ENCODE measurements at places on chromosomes 2 and 18.

- DNase-seq, result peak; percentile 68
These were observed 5.4 kb upstream of the SATB2 start for GRCh38 chr2:199462956-199463692.

DNA sequence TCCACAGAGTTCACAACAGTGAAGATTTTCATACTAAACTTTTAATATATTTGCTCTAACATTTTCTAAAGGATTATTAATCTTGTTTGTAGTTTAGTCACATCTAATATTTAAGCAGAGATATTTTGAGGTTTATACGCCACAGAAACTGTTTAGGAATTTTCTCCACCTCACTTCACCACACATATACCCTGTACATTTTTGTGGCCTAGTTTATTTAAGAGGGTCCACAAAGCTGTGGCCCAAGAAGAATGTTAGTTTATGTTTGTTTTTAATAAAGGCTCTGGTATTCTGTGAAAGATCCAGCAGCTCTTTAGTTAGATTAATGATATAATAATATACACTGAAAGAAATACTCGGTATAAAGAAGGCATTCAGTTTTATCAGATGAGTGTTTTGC lies 132.7 kb upstream of the TTC27 start:
- DNase-seq, result no peak

- no peak for DNase-seq
These were observed 21.9 kb downstream of the CASP10 start for GRCh38 chr2:201204655-201205514.

DNA sequence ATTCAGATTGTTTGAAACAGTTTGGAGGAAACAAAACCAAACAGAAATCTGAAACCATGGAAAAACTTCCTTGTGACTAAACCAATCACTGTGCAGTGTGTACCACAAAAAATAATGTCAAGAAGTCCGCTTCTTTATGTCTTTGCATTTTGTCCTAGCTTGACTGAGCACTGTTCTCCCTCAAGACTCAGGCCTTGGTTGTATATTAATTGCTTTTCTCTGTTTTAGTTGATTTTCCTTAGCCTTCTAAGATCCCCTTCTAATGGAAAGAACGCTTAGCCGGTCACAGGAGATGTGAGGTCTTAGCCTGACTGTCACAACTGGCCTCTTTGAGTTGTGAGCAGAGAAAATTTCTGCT lies 56.6 kb downstream of the LCLAT1 start:
- DNase-seq, result no peak

- no peak for DNase-seq
These were observed 251.2 kb upstream of the RBBP8 start for GRCh38 chr18:22681908-22682307.

DNA sequence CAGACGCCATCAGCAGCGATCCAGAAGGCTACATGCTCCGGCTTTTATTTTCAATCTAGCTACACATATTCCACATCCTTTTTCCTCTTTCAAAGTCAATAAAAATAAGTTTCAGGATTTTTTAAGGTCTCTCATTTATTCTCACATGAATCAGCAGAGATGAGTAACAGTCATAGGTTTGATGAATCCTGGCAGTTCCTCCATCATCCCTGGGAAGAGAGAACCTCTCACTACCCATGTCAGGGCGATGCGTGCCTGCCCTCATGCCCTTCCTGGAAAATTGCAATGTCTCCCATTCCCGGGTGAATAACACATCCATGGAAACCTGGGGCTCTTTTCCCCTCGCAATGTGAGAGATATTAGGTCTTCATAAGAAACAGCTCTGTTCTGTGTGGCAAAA lies 301.1 kb upstream of the SMIM21 start:
- no peak for DNase-seq

DNA sequence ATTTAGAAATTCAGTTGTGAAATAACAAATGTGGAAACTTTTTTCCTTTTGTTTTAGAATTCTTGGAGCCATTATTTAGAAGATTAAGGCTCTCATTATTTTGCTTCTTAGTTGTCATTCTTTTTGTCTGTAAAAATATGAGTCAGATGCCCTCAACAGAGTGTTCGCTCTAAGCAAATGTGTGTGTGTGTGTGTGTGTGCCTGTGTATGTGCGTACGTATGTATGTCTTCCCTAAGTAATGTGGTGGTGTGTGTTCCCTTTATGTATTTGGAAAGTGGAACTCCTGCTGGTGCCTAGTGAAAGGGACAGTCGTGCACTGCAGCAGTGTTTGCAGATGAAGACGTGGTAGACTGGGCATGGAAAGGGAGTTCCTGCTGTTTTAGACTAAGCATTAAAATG lies 27.5 kb downstream of the ZNF407 start:
- DNase-seq, result peak; percentile 21

DNA sequence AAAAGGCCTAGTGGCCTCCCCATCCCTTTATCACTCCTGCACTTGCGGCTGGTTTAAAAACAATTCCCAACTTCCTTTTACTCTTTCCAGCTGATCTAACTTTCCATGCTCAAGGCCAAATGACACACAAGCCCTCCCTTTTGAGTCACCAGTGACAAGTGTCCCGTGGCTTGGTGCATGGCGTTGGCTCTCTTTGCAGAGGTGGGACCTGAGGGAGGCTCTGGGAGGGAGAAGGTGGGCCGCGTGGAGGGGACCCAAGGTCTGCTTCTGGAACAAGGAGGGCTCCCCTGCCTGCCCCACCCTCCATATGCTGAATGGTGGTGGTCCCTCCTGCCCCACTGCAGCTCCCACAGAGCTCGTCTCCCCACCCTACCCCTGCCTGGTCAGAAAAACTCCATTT lies 30.8 kb upstream of the HPCAL1 start:
- no peak for DNase-seq

DNA sequence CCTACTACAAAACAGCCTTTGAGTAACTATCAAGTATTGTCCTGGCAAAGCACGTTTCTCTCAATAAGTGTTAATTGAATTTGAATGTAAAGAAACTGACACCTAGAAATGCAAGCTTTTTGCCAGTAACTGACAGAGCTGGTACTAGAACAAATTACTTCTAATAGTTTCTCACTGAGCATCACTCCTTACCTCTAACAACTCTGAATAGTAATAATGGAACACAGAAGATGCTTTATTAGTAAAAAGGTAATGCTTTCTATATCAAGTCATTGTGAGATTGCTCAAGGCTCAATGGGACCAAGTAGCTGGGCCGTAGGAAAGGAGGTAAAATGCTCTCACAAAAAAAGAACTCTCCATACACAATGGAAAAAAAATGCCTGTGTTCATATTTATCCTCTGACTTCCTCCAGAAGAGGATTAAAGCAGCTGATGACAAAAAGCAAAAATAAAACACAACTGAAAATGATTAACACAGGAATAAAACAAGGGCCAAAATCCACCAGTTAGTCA lies 11.8 kb downstream of the RASGRP3 start:
- DNase-seq, result no peak

DNA sequence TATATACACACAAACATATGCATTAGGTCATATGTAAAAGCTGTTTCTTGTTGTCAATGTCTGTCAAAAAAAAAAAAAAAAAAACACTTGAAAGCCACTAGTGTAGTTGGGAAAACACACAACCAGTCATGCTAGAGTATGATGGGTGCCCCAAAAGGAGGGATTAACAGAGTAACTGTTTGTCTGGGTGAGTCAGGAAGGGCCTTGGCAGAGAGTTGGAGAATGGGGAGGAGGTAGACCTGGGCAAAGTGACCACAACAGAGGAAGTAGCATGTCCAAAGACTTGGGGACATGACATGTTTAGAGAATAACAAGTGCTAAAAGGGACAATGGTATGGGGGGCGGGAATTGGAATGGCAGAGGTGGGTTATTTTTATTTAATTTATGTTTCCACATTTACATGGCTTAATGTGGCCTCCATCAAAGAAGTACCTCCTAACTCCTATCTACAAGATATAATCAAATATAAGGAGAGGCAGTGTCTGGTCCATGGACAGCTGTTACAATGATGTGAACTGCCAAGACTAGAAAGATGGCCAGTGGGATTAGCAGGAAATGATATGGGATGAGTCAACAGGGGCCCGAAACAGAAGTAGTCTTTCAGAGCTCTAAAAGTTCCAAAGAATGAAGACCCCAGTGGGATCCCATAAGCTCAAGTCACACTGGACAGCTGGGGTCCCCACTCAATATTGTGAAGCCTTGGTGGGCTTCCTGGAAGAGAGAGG lies 99.9 kb upstream of the ZFP36L2 start:
- DNase-seq, result no peak

- DNase-seq, result peak; percentile 86
These were observed 8.4 kb upstream of the NR4A2 start for GRCh38 chr2:156340804-156341451.

GRCh38 chr2:134020608-134021007 lies 233.3 kb upstream of the MGAT5 start:
- no peak for DNase-seq

- DNase-seq, result no peak
These were observed 41.6 kb downstream of the ZBTB14 start for GRCh38 chr18:5253910-5254309.

DNA sequence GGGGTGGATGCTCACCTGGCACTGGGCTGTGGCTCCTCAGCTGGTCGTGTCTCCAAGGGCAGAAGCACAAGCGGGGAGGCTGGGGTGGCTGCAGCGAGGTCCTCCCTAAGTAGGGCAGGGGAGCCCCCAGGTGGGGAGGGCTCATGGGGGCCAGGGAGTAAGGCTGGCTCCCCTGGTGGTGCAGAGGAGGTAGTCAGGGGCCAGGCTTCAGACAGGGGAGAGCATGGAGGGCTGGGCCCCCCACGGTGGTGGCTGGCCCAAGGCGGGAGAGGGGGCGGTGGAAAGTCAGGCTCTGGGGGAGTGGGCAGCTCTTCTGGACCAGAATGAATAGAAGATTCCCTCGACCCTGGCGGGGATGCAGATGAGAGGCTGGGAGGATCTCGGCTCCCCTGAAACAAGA lies 8.1 kb upstream of the SFXN5 start:
- DNase-seq, result no peak

Data from Kasumi-1 (cell line).